ENCODE measurements at places on chromosomes 6 and 20.

DNA sequence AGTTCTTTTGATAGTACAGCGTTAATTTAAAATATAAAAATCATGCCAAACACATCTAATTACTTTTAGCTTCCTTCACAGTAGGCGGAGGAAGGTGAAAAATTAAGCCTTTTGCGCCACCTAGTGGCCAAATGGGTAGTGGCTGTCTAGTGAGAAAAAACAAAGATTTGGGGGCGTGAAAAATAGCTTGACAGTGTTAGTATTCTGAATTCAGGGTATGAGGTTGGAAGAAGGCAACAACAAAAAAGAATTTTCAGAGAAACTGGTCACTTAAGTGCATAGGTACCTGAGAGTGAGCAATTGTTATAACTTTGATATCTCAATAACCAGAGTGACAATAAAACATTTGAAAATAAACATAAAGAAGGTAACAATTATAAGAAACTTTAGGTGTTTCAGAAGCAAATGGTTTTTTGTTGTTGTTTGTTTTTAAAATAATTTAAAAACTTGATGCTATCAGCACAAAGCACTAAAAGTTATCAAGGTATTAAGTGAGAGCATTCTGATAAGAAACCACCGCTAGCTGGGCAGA, 14.3 kb downstream of the PSMB9 start:
- DNase-seq: peak; percentile 56

GRCh38 chr6:147855803-147856482, 347.5 kb downstream of the SAMD5 start:
- peak; percentile 83 for DNase-seq

GRCh38 chr6:129866256-129866655, 5.1 kb upstream of the TMEM244 start:
- DNase-seq: no peak

DNA sequence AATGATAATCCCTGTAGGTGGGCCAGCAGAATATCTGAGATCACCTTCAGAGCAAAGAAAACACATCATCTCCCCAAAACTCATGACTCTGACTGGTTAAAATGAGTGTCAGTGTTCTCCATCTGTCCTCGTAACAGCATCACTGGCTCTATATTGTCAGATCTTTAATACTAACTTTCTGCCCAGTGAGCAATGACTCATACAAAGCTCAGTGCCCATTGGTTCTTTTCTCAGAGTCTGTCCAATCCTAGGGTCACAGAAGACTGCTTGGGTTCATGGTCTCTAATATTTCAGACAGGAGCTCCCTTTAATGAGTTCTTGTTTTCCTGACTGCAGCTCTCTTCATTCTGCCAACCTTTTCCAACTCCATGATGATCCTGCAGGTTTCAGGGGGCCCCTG, 36.4 kb downstream of the HLA-DPB1 start:
- no peak for DNase-seq

GRCh38 chr6:15243910-15244619, 1.8 kb upstream of the JARID2 start:
- no peak for DNase-seq

- DNase-seq: peak; percentile 8
Measured at GRCh38 chr6:96089173-96089572, 73.4 kb downstream of the FUT9 start.
